ENCODE measurements at places on chromosomes 11 and 22.

GRCh38 chr22:30027791-30028190 is 52.5 kb upstream of the HORMAD2 start:
- DNase-seq, result no peak

- DNase-seq, result no peak
These were observed 6.6 kb downstream of the ZBTB16 start for GRCh38 chr11:114066046-114066648.

- no peak for DNase-seq
These were observed 54.0 kb downstream of the UVRAG start for GRCh38 chr11:75868990-75869389.

DNA sequence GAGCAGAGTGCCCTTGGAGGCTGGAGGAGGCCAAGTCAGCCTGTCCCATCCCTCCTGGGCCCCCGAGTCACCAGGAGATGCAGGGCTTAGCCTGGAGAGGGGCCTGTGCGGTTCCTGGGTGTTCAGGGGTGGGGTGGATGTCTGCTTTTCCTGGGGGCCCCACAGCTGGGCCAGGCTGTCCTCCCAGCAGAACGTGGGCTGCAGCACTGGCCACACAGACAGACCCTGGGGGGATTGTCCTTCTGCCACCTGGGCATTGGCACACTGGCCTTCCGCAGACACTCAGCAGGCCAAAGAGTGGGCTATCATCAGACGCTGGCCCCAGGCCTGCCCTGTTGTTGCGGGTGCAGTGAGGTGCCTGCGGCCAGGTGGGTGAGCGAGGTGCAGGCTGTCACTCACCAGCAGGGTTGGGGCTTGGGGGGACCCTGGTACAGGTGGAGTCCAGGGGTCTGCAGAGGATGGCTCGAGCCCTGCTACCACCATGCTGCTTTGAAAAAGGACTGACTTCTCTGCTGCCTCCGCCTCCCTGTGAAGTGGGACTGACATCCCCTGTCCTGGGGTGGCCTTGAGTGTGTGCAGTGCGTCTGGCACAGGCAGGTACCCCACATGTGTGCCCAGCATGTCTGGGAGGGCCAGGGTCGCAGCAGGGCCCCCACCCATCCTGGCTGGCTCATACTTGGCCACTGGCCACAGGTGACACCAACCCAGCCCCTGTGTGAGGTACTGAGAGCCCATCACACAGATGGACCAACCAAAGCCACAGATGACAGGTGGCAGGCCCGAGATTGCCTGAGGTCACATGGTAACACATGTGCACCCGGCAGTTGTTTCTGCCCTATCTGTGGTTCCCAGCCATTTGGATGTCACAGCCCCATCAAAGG is 39.0 kb upstream of the KCNQ1OT1 start:
- DNase-seq, result no peak

DNA sequence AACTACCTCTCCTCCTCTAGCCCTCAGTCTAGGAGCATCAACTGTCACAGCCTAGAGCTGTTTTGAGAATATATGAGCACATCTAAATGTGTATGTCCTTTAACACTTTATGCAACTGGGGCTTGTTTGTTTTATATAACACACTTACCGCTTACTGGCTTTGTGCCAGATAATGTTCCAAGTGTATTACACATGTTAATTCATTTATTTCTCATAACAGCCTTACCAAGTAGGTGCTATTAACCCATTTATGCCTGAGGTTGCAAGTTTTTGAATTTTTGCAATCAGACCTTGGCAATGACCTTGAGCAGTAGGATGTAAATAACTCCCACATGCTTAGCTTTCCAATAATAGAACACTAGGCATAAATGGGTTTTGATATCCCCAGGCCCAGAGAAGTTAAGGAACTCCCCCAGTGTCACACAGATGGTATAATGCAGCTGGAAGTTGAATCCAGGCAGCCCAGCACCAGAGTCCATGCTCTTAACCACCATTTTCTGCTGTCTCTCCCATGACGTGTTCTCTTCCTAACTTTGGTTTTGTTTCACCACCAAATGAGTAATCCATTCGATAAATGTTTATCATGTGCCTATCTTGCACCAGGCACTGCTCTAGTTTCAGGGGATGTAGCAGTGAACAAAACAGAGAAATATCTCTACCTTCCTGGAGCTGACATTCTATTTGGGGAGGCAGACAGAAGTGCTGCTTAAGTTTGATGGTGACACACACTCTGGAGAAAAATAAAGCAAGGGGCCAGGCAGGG is 23.1 kb downstream of the PRDM11 start:
- DNase-seq, result no peak

DNA sequence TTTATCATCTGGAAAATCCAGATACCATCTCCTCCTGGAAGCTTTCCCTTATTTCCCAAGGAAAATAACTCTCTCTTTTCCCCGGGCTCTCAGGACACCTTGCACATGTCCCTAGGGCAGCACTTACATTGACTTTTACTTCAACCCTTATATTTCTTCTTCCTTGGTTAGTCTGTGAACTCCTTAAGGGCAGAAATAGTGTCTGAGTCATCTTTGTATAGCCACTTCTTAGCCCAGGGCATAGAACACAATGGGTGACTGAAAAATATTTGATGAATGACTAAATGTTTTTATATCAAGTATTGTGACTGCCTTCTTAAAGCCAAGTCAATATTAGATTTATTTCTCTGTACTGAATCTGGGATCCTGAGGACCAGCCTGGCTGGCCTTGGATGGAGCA is 45.4 kb upstream of the MYOD1 start:
- no peak for DNase-seq

- no peak for DNase-seq
These were observed 77.4 kb downstream of the MS4A13 start for GRCh38 chr11:60592601-60593000.

DNA sequence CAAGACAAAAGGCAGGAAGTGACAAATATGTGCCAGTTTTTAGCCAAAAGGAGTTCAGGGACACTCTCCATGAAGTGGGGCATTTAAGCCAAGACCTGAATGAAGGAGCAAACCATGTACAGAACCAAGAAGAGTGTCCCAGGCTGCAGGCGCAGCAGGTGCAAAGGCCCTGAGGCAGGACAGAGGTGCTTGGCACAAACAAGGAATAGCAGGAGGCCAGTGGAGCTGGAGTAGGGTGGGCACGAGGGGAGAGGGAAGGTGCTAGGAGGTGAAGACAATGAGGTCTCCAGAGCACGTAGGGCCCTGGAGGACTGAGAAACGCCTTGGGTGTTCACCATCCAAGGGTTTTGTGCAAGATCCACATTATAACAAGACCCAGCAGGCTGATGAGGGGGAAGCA is 474.1 kb downstream of the MN1 start:
- no peak for DNase-seq

- DNase-seq, result no peak
These were observed 106.7 kb upstream of the CADM1 start for GRCh38 chr11:115610908-115611307.

GRCh38 chr22:32620992-32621391 is 146.4 kb downstream of the FBXO7 start:
- no peak for DNase-seq

DNA sequence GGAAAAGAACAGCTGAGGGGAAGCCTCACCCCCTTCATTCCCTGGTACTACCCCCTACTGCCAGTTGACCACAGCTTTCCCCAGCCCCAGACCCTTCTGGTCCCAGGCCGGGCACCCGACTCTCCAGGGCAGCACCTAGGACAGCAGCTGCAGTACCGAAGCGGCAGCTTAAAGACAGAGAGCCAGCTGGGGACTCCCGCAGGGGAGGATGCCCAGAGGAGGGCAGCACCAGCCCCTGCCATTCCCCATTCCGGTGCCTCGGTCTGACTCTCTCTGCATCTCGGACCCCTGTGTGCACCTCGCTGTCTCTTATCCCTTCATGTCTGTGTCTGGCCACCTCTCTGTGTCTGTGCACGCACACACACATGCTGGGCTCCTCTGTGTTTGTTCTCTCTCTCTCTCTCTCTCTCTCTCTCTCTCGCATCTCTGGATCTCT is 9.4 kb downstream of the IGSF9B start:
- peak; percentile 41 for DNase-seq

DNA sequence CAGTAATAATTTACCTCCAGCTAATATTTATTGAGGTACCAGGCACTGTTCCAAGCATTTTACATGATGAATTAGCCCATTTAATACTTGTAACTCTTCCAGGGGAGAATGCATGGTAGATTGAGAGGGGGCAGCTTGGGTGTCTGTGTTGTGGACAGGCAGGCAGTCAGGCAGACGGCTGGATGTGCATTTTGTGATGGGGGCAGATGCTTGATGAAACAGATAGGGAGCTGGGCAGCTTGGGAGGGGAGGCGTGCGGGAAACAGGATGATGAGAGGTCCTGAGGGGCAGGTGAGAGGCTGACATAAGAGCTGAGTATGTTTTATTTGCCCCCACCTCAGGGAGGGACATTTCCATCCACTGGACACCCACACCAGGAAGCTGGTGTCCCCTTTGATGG is 33.1 kb upstream of the SHISAL1 start:
- no peak for DNase-seq

DNA sequence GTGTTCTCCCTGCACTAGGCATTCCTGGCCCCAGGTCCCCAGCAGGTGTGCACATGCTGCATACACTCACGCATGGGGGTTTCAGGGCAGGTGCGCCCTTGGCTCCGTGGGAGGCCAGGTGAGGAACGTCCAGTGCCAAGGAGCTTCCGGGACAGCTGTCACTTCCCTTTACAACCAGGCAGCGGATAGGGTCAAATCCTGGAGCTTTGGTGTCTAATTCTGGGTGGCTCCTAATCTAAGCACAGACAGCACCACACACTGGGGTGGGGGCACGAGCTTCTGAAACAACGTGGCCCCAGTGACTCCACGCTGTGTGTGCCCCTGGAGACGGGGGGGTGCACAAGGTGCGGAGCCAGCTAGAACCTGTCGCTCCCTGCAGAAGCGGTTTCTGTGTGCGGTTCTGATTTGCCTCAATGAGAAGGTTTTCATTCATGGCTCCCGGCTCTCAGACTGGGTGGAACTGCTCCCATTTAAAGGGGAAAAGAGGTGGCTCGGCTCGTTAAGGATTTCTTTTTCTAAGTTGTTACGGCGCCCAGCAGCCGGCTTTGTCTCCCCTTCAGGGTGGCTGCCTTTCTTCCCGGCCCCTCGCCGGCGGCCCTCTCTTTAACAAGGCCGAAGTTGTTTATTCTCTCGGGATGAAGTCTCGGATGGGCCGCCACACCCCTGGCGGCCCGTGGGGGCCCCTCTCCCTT is 5.0 kb downstream of the CCND1 start:
- DNase-seq, result no peak

DNA sequence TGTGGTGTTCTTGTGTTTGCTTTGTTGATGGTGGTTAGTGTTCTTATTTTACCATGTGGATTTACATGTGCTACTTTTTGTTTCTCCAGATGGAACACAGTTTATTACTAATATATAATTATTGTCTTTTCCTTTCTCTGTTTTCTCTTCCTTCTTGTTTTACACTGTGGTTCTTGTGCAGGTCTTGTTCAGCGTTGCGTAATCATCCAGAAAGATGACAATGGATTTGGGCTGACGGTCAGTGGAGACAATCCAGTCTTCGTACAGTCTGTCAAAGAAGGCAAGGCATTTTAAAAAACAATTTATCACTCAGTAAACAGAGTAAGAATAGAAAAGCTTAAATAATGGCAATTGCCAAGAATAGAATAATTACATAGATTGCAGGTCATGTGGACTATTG is 84.4 kb downstream of the ARHGEF12 start:
- no peak for DNase-seq

GRCh38 chr11:109619498-109619897 is 197.5 kb downstream of the C11orf87 start:
- no peak for DNase-seq

DNA sequence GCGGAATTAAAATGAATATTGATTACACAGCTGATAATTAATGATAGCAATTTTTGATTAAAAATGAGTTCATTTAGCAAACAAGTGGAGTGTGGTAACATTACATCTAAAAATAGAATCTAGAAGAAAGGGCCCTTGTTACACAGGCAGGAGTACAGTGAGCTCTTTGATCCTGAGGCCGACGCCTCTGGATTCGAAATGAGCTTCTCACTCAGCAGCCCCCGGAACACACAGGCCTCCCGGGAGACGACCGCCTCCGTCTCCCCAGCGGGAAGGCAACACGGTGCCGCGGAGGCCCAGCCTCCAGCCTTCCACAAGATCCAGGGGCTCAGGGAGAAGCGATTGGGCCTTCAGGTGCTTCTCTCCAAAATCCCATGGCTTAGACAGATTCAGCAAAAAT is 379.1 kb downstream of the BRD1 start:
- no peak for DNase-seq

DNA sequence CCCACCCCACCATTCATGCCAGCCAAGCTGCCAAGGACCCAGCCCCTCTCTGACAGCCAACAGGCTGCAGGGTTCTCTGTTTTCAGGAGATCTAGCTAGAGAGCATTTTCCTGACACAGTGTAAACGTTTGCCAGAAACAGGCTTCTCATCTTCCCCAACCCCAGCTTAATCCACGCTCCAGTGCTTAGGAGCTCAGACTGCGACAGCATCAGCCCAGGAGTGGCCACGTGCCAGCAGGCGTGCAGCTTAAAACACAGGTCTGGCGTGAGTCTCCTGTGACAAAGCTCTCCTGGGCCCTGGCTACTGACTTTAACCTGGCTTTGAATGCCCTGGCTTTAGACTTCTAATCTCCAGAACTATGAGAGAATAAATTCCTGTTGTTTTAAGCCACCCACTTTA is 66.6 kb downstream of the GALNT18 start:
- no peak for DNase-seq

GRCh38 chr11:124778281-124778680 is 16.2 kb upstream of the ESAM start:
- no peak for DNase-seq

GRCh38 chr11:11332141-11332710 is 20.8 kb downstream of the CSNK2A3 start:
- no peak for DNase-seq

DNA sequence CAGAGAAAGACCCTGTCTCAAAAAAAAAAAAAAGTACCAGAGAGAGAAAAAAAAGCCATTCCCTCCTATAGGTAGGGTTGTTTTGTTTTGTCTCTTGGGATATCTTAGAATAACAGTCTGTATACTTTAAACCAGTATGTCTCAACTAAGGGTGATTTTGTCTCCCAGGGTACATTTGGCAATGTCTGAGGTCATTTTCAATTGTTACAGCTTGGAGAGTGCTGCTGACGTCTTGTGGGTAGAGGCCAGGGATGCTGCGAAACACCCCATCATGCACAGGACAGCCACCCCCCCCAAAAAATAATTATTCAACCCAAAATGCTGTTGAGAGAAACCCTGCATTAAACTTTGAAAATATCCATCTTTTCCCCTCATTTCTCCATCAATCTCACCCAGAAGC is 56.1 kb upstream of the CRTAM start:
- DNase-seq, result no peak

GRCh38 chr11:63767565-63768236 is 874 bp downstream of the ZFTA start:
- DNase-seq, result no peak

DNA sequence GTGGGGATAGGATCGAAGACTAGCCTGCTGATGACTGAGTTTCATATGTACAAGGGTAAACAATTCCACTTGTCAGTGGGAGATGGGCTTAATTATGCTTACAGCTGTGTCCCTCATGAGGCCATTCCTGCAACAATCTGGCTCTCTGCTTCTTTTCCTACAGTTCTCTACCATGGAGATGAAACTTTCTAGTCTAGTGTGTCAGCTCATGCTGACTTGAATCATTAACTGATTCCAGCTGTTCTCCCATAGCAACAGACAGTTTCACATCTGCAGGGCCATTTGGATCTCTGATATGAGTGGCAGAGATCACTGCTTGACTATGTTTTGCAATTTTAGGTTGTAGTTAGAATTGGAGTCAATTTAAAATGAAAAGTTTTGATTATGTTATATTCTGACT is 1251.7 kb upstream of the RAG2 start:
- DNase-seq, result no peak
